ENCODE measurements at places on chromosomes 2 and 18.

GRCh38 chr18:75132098-75132870, 76.7 kb downstream of the PTGR3 start:
- DNase-seq: no peak

GRCh38 chr18:55328301-55328700, 259.7 kb downstream of the TCF4 start:
- DNase-seq: no peak

DNA sequence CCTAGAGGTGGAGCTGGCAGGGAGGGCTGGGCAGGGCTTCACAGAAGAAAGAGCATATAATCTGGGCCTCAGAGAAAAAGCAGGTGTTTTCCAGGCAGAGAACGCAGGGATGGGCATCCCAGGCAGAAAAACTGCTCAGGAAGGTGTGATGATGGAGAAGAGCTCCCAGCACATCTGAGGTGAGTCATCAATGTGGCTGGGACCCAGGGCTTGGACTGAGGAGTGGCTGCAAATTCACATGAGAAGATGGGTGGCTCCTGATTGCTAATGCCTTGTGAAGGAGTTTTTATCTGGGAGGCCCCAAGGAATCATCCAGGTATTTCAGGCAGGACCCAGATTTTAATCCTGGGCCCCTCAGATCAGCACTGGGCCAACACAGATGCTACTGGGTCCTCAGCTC, 10.2 kb downstream of the IL1F10 start:
- DNase-seq: no peak

- no peak for DNase-seq
These were observed 151.2 kb upstream of the NRP2 start for GRCh38 chr2:205531072-205531471.

DNA sequence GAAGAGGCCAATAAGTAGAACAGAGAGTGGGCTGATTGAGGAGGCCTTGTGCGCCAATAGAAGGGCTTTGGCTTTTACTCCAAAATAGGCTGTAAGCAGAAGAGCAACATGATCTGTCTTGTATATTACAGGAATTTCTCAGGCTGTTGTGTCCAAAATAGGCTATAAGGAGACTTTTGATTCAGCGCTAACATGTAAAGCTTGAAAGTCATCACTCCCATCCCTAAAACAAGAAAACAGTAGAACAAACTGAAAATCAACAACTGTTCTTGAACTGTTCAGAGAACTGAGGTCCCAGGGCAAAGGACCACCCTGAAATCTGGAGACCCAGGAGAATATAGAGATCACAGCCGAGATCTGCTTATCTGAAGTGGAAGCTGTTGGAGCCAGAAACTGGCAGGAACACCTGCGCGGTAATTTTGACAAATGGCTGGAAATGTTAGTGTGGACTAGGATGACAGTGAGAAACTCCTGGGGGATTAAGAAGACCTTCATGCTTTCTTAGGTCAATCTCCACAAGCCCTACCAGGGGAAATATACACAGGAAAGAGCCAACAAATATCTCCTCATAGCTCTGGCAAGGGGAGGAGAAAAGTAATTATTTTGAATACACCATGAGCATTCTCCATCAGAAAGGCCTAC, 258.6 kb downstream of the RBM43 start:
- DNase-seq: no peak

- DNase-seq: no peak
These were observed 35.5 kb downstream of the LIPG start for GRCh38 chr18:49597157-49597931.

GRCh38 chr18:26940744-26941398, 75.4 kb upstream of the AQP4 start:
- no peak for DNase-seq

DNA sequence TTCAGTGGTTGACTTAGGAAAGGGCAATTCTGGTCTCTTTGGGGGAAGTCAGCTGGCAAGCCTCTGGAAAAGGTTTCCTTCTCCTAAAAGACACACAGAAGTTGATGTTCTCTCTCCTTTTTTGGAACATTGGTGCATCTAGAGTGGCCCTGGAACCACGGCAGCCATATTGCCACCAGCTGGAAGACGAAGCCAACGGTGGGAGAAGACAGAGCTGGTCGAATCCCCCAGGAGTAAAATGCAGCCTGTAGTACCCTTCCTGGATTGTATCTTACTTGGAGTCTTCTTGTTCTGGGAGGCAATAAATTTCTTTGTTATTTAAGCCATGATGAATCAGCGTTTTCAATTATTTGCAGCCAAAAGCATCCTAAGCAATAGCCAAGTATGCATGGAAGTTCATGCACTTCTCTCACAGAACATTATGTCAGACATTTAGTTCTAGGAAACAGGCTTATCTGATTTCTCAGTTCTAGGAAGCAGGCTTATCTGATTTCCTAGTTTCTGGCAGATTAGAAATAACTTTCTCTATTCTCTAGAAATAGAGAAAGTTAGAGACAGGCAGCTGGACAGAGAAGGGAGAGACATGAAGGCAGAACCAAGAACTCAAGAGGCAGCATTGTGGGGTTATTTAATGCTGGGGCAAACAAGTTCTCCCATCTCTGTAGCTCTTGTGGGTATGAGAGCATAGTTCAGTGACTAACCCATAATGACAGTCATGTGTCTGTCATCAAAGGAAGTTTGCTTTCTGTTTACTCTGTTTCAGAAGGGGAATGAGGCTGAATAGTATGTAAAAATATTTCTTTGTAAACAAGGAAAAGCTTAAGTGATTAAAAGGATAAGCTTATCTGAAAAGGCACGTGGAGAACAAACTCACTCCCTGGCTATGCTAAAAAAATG, 40.5 kb upstream of the NABP1 start:
- no peak for DNase-seq

GRCh38 chr2:219997341-219997851, 370.0 kb downstream of the SLC4A3 start:
- no peak for DNase-seq

DNA sequence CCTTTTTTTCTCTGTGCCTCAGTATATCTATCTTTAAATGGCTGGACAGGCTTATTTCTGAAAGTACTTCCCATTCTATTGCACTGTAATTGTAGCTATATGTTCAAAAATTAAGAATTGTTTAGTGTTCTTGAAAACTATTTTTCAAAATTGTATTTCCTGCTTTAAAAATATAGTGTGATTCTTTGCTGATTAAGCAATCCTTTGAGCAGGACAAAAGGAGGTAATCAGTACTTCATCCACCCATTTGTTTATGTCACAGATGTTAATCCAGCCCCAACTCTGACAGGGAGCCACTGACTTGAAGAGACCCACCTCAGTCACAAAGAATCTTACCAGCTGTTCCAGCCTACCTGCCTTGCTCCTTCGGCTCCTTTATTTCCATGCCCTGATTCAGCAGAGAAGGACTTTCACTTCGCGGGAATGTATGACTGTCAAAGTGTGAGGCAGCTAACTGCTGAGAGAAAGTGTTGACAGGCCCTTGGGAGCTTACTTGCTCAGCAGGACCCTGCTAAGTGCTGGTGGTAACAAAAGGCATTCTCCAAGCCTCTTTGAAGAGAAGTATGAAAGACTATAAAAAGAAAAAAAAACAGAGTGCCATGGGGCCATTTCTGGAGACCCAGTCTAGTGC, 393.3 kb upstream of the CYRIA start:
- DNase-seq: no peak

- DNase-seq: no peak
These were observed 225.9 kb downstream of the MGAT5 start for GRCh38 chr2:134479696-134480330.

DNA sequence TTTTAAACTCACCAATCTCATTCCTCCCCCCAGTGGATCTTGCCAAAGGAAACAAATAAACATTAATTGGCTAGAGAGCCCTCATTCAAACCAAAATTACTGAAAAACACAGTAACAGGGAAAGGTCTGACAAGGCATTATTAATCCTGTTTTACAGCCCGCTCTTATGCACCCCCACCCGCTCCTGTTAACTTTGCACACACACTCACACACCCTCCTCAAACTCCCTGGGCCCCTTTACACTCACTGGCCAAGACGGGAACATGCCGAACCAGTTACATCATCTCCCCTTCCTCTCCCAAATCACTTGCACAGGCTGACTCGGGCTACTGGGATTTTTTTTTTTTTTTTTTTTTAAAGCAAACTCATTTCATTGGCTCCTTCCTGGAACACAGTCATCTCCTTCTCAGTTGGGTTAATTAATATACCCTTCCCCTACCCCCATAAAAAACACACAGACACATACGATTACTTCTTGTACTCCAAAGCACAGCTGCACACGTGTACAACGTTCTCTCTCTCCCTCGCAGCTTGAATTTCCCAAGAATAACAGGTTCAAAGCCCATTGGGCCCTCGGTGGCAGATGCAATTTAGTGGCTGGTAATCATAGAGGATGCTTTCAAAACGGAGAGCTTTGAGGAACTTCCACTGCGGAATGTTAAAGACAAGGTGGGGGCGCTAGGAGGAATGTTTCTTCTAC, 31.8 kb downstream of the KLF7 start:
- DNase-seq: peak; percentile 68

DNA sequence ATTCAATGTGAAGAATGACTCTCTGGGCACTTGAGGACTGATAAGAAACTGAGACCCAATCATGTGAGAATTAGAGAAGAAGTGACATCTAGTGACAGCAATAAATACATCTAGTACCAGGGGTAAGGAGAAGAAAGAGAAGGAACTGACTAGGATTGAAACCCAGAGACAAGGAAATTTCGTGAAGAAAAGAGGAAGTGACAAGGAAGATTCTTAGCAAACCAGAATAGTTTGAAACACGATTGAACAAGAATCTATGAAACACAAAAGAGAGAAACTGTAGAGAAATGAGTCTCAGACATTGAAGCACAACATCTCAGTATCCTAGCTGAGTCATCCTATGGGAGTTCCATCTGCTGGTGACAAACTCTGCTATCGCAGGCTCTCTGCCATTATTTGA, 571.9 kb upstream of the PKDCC start:
- no peak for DNase-seq

- no peak for DNase-seq
These were observed 619.5 kb upstream of the FANCL start for GRCh38 chr2:58860586-58860985.

GRCh38 chr2:43041661-43042360, 184.6 kb downstream of the ZFP36L2 start:
- no peak for DNase-seq

- no peak for DNase-seq
These were observed 50.0 kb downstream of the ANKMY1 start for GRCh38 chr2:240507778-240508251.

GRCh38 chr18:46283268-46283667, 179.1 kb downstream of the HAUS1 start:
- DNase-seq: no peak

- no peak for DNase-seq
These were observed 40.2 kb upstream of the GPR17 start for GRCh38 chr2:127605691-127606263.

- DNase-seq: no peak
These were observed 261.1 kb downstream of the GALNT13 start for GRCh38 chr2:154132827-154133226.

DNA sequence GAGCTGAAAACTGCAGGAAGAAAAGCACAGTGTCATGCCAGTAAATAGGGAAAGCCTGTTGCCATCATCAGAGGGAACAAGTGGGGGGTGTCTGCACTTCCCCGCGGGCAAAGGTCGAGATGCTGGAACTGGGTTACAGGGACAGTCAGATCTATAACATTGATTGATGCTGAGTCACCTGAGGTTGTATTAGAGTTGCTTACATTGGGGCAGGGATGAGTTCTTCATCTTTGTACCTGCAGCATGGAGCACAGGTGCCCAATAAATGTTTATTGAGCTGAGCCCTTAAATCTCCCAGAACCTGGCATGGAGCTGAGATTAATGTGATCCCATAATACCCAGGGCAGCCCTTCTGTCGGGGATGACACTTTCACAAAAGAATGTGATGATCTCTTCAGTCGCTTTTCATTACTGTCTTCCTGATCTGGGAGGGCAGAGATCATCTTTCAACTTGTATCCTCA, 5.9 kb upstream of the RNF152 start:
- DNase-seq: no peak

DNA sequence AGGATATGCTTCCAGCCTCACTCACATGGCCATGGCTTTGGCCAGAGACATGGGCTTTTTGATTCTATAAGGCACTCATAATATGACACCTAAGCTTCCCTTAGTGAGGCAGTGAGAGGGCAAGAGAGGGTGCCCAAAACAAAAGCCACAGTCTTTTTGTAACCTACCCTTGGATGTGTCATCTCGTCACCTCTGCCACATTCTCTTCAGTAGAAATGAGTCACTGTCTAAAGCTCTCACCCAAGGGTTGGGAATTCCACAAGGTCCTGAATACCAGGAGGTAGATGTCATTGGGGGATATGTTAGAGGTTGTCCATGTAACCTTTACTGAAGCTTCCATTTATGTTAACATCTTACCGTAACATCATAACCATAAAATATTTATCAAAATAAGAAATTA, 108.4 kb downstream of the ALMS1 start:
- DNase-seq: no peak

GRCh38 chr2:130966775-130967490, 126.3 kb downstream of the FAM168B start:
- no peak for DNase-seq

- DNase-seq: no peak
These were observed 12.5 kb downstream of the NPC1 start for GRCh38 chr18:23573626-23574431.

GRCh38 chr2:3078684-3079083, 298.9 kb downstream of the EIPR1 start:
- DNase-seq: no peak

DNA sequence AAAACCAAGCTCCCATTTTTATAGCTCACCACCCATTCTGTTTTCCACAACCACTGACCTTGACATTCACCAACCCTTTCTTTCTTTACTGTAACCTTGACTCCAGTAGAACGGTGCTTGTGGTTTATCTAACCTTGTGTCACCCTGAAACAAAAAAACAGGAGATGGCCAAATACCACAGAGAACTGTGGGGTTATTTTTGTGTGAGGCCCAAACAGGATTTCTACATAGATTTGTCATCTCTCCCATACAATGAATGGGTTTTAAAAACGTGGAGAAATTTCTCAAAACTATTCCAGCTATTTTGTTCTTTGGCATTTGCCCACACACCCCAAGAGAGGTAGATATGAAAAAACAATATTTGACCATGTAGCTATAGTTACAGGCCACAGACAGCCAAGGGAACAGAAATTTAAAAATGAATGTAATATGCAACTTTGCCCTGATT, 231.3 kb upstream of the TANK start:
- DNase-seq: no peak

- no peak for DNase-seq
These were observed 45.3 kb downstream of the FOSL2 start for GRCh38 chr2:28437918-28438317.
